Large intestine (tissue), 12 donors: ENCODE measurements at places on chromosomes 7 and 10.
A peak's percentile ranks its signal among the peaks of the same experiment; 100 is the strongest.

GRCh38 chr7:155071121-155071651 is 1.1 kb downstream of the HTR5A start:
- no peak for DNase-seq

DNA sequence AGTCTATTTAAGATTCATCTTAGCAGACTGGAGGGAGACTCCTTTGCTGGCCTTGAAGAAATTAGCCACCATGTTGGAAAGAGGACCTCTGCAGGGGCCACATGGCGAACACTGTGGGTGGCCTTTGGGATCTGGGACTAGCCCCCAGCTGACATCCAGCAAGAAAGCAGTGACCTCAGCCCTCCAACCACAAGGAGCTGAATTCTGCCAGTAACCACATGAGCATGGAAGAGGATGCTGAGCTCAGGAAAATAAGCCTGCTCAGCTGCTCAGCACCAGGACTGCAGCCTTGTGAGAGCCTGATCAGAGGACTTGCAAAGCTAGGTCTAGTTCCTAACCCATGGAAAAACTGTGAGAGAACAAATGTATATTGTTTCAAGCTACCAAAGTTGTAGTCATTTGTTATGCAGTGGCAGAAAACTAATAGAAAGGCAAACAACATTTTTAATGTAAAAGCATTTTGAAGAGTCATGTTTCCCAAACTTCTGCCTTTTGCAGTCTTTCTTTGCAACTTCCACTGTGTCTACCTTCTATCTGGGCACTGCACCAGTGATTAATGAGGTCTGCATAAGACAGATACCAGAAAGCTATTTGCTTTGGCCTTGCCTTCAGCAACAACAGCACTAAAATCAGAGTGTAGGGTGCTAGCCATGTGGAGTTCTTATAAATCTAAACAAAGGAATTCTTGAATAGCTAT is 183.7 kb downstream of the FGFR2 start:
- no peak for DNase-seq

DNA sequence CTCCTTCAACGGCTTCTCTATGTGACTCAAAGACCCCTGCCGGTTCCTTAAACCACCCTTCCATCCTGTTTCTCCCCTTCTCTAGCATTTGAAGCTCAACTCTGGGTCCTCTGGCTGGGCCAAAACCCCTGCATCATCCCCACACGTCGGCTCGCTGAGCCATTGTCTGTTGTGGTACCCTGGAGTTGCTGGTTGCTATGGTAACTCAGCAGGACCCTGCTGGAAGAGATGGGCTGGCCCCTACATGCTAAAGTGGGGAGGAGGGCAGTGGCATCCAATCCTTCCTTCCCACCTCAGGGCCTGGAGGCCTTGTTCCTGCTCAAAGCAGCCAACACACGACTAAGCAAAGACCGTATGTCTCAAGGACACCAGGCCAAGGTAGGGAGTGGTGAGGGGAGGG is 452.5 kb downstream of the PLXNA4 start:
- DNase-seq = no peak

- no peak for DNase-seq
Observed at GRCh38 chr7:12635830-12636229, 51.6 kb upstream of the ARL4A start.

DNA sequence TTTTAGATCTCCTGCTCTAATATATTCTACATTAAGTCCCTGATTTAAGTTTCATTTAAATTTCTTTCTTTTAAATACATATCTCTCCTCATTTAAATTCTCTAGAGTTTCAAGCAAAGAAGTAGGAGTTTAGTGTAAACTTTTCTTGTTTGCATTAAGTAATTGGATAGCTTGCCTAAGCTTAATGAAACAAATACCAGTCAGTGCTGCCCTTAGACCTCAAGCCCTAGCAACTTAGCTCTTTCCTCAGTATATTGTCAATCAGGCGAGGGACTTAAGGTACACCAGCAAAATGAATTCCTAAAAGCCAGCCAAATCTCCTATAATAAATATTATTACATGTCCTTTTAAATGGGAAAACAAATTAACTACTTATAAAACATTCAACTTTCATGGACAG is 101.5 kb downstream of the CHCHD3 start:
- DNase-seq = no peak

DNA sequence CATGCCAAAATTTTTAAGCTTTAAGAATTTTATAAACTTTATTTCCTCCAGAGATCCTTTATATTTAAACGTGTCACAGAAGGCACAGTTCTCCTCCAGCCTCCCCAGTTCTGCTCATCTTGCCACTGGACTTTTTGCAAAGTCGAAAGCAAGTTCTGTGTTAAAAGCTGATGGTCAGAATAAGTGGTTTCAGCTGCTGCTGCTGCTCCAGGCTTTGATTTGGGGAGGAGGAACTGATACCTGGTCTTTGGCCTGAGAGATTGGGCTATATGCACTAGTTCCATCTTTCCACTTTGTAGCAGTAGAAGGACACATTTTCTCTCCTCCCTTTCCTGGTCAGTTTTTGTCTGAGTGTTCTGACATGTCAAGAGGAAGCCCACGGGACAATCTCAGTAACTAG is 435.9 kb upstream of the PHF14 start:
- no peak for DNase-seq

DNA sequence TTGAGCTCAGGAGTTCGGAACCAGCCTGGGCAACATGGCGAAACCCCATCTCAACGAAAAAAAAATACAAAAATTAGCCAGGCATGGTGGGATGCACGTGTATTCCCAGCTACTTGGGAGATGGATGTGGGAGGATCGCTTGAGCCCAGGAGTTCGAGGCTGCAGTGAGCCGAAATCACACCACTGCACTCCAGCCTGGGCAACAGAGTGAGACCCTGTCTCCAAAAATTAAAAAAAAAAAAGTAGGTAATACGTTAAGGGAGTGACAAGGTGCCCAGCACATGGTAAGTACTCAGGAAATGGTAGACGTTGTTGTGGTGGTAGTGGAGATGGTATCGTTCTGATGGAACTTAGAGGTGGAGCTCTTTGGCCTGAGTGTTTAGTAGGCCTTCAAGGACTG is 41.0 kb upstream of the XPNPEP1 start:
- no peak for DNase-seq

DNA sequence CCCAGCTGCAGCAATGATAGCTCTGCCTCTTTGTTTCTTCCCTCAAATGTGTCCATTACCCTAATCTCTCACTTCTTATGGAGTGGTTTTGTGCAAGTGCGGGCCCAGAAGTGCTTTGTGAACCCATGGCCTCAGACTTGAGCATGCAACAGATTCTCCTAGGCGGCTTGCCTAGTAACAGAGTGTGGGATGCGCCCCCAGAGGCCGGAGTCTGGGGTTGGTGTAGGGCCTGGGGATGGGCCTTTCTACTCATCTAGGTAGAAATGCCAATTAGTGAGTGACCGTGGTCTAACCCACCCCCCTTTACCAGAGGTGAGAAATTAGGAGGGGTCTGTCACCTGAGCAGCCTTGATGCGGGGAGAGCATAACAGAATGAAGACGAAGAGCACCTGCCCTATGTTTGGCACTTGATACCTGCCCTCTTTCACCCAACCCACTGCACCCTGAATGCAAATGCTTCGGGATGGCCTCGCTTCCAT is 7.0 kb upstream of the IGFBP1 start:
- DNase-seq = no peak

DNA sequence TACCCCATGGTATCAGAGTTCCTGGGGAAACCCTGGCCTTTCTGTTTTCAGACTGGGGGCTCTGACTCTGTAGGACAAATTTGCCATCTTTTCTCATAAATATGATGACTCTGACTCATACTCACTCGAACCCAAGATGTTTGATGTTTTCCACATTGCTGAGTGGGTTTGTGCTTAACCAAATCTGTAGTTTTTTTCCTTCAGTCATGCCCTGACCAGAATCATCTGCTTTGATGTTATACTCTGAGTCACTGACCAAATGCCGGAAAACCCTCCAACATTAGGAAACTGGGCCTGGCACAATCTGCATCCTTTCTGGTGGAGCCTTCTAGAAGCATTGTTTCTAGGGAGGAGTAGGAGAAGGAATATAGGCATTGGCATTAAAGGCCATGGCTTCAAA is 118.7 kb downstream of the C10orf105 start:
- no peak for DNase-seq

DNA sequence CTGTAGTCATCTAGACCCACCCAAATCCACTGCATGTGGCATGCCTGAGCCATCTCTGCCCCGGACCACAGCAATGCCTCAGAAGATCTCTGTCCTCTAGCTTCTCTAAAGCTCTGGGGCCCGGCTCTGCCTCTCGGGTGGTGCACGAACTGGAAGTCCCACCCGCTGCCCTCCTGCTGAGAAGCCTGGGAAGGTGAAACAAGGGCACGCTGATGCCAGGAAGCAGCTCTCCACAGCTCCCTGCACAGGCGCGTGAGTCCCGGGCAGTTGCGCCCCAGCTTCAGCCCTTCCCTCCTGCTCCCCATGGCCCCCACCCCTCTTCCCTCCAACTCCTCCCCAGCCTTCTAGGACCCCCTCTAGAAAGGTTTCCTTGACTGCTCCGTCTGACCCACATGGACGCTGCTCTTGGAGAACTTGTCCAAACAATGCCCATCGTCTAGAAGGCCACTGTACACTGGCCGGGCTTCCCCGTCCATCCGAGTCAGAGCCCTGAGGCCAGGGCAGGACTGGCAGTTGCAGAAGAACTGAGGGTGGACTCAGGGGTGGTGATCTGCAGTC is 12.8 kb downstream of the KCNH2 start:
- DNase-seq = no peak

DNA sequence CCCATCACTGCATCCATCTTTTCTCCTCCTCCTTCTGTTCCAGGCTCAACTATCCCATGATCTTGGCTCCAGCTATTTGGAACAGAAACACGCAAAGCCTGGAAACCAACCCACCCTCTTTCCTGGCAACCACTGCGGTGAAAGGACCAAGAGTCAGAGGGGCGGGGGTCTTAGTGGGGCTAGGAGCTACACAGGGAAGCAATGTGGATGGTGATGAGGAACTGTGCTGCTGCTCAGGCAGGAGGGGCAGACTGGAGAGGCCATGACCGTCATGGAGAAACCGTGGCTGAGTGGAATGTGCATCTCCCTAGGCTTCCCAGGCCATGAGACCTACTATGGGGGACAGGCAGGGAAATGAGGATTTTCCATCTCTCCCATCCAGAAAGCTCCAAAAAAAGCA is 25.6 kb downstream of the PLAC9 start:
- DNase-seq = no peak

- no peak for DNase-seq
Observed at GRCh38 chr7:41059796-41060195, 643.1 kb downstream of the INHBA start.

GRCh38 chr10:1190791-1191490 is 134.8 kb downstream of the WDR37 start:
- no peak for DNase-seq

- no peak for DNase-seq
Observed at GRCh38 chr10:4083509-4084003, 298.5 kb upstream of the KLF6 start.

DNA sequence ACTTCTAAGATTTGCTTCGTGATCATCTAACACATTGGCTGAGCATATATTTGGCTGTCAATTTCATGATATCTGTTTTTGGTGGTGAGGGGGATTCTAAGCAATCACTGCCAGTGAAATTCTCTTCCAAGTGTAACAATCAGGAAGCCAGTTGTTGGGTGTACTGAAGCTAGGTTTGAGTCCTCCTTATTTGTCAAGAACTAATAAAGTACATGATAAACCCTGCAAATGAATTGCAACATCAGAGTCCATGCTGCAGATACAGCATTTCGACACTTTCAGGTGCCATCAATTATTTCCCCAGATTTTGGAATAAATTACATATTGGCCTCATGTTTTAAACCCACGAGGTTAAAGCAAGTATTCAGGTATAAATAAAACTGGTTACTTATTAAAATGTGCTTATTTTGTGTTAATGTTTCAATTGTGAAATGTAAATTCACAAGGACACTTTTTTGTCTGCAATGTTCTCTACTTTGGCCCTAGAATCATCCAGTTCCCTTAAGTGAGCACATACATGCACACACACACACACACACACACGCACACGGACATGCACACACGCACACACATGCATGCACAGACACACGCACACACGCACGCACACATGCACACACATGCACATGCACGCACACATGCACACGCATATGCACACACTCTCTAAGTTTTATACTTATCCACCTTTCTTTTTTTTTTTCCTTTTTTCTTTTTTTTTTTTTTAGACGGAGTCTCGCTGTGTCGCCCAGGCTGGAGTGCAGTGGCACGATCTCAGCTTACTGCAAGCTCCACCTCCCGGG is 510.2 kb upstream of the KLF6 start:
- no peak for DNase-seq

DNA sequence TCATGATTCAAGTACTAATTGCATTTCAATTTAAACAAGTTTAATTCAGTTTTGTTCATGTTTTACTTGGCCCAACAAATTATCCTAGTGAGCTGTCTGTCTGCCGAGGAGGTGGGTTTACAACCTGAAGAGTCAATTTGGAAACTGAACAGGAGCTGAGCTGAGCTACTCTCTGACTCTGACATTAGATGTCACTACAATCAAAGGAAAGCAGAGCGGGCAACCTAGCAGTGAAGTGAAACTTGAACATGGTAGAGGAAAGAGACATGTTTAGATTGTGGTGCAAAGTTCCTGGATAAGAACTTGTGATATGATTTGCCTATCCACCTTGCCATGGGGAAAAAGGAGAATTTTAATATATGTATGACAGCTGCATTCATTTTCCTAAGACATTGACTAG is 9.6 kb upstream of the AGR3 start:
- DNase-seq = peak; percentile 82

DNA sequence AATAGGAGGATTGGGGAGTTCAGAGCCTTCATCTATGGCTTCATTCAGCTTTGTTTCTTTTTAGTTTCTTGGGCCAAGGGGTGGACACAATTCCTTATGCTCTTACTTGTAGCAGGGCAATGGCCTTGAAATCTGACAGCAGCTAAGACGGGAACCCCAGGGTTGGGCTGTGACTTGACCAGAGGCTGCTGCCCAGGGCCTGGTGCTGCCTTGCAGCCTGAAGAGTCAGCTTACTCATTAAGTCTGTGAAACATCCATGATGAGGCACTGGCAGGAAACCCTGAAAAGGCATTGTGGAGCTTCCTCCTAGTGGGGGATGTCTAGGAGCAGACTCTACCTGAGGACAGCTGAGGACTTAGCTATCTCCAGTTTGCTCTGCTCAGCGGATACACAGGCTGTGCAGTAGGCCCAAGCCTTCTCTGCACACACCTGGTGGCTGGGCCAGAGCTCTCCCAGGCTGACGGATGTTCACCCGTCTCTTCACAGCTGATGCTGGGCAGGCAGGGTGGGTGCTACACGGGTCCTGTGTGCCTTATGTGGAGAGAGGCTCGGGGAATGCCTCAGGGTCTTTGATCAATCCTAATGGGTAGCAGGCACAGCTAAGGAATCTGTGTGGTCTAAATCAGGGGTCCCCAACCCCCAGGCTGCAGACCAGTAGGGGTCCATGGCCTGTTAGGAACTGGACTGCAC is 17.8 kb downstream of the CXCL12 start:
- DNase-seq = no peak
